ENCODE measurements at places on chromosomes 5 and 9. TPM values are rescaled to one million over a fixed set of nuclear protein-coding genes. Genes with fewer than 3 reads are reported as not detected.

PCDHGA8 gene
- not detected for total RNA-seq

GRCh38 chr5:176389135-176390123, 878 bp downstream of the HIGD2A start:
- DNase-seq: no peak

DNA sequence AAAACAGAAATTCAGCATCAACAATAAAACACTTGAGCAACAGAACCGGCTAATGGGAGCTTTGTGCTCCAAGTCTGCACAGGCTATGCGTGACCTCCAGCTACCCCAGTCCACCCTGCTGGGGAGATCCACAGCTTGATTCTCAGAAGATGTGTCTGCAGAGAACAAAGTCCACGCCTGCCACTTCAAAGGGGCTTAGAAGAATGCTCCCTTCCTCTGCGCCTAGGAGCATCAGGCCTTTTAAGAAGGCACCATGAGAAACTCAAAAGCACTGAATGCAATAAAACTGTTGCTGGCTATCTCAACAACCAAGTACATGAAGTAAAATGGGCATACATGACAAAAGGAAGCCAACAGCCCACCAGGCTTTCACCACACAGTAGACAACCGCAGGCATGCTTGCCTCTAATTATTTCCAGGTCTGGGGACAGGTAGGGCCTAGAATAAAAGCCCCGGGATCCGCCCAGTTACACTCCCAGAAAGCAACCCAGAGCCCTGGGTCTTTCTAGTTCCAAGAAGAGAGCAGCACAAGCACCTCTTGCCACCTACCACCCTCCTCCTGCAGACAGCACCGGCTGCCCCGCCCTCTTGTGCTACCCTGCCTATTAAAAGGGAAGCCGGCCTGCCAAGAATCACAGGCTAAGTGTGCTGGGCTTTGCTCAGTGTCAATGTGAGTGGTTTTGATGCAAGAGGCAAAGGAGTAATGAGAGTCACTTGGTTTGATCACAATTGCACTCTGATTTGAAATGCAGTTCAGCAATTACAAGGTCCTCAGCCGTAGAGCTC, 123.2 kb downstream of the SPOCK1 start:
- DNase-seq: no peak

DNA sequence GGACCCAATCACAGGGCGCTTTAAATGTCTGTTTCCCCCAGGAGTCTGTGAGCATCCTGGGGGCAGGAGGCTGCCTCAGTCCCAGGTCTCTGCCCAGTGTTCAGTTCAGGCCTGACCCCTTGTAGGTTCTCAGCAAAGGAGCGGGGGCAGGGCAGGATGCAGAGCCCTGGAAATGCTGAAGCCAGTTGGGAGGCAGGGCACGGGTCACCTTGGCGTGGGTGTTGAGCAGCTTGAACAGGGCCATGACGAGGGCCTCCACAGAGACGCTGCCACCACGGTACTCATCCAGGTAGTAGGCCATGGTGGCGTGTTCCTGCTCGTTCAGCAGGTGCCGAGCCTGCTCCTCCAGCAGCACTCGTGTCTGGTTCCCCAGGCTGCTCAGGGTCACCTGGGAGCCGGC, 36.3 kb upstream of the AKNA start:
- no peak for DNase-seq

LECT2 gene
- total RNA-seq: not detected

DNA sequence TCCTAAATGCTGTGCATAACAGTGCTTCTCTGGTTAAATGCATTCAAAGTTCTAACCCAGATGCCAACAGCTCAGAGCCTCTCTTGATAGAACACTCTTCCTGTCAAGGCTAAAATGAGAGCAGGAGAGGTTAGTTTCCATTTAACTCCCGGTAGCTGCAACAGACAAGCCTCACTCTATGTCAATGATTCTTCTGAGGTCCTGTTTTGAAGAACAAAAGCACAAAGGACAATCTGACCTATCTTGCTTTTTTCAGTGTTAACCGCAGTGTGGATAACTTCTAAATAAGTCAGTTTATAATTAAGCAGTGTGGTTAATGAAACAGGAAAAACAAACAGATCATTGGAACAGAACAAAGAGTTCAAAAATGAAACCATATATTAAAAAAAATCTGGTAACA, 80.7 kb downstream of the ANKRD55 start:
- no peak for DNase-seq

SAXO1 gene
- 0.07 TPM for total RNA-seq

- DNase-seq: no peak
Observed at GRCh38 chr5:34978681-34979080, 49.3 kb downstream of the DNAJC21 start.

DNA sequence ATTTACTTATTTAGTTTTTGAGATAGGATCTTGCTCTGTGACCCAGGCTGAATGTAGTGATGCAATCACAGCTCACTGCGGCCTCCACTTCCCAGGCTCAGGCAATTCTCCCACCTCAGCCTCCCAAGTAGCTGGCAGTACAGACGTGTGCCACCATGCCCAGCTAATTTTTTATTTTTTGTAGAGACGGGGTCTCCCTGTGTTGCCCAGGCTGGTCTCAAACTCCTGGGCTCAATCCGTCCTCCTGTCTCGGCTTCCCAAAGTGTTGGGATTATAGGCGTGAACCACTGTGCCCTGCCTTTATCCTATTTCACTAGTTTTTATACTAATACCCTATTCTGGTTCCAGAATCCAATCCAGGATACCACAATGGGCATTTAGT, 6.8 kb downstream of the RPS14 start:
- no peak for DNase-seq

GRM6 gene
- not detected for total RNA-seq

DNA sequence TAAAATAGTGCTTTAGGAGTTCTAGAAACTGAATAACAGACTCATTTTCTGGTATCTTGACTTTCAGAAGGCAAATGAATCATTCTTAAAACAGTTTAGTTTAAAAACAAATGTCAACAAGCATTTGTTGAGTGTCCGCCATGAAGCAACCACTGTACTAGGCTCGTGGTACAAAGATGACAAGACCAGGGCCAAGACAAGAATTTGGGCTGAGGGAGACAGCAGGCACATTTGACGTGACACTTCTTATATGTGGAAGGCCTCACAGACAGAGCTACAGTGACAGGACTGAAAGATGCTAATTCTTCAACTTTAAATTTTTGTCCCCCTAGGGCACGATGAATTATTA, 14.4 kb upstream of the ZNF131 start:
- peak; percentile 37 for DNase-seq

- DNase-seq: no peak
Observed at GRCh38 chr9:130227833-130228232, 37.7 kb upstream of the HMCN2 start.

SCGB3A2 gene
- total RNA-seq: not detected

TMEM174 gene
- not detected for total RNA-seq

DNA sequence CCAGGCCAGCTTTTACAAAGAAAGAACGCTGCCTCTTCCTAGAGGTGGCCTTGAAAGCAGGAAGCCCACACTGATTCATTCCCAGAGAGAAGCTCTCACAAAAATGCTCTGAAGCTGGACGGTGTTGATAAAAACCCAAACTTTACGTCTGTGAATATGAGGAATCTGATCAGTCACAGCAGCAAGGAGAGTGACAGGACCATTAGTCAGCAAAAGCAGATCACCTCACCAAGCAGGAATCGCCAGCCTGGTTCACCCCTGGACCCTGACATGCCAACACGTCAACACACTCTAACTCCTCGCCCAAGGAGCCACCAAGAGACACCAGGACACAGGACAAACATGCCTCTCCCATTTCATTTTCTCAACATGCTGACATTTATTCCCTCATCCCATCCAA, 70.6 kb upstream of the ZNF622 start:
- no peak for DNase-seq

GRCh38 chr9:123834889-123835562, 94.9 kb downstream of the DENND1A start:
- DNase-seq: no peak

DNA sequence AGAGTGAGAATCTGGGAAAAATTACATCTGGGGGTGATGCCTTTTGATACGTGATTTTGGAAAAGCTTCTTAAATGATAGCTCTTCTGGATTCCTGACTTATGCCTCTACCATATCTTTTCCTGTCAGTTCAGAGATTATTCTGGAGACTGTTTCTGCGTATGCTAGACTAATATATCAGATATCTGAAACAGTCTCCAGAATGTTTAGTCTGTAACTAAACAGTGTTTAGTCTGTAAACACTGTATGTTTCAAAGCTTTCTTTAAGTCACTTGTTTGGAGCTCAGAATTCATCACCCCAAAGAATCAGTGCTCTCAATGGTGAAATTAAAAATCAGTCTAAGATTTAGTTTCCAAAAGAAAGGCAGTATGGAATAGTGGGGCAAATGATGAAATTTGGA, 19.7 kb downstream of the C9orf85 start:
- no peak for DNase-seq

- no peak for DNase-seq
Observed at GRCh38 chr9:76932265-76932664, 26.4 kb upstream of the PRUNE2 start.

DNA sequence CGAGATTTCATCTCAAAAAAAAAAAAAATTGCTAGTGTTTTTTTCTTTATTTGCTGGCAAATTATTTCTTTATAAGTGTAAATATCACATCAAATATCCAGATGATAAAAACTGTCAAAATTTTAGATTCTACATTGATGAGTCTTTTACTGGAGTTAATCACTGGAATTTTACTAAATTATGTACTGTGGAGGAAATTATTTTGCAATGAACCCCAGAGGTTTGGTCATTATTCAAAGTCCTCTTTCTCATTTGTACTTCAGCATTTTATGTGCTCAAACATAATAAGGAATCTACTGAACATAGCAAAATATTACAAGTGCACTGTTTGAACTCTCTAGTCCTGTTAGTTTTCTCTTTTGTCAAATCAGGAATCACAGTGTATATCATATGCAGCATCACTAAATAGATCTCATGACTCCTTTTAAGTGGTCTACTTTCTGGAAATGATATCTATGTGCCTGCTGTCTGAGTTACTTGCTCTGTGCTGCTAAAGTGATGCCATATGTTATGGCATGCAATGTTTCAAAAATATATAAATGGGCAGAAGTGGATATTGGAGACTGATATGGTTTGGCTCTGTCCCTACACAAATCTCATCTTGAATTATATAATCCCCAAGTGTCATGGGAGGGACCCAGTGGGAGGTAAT, 18.0 kb downstream of the OTULINL start:
- no peak for DNase-seq

DNA sequence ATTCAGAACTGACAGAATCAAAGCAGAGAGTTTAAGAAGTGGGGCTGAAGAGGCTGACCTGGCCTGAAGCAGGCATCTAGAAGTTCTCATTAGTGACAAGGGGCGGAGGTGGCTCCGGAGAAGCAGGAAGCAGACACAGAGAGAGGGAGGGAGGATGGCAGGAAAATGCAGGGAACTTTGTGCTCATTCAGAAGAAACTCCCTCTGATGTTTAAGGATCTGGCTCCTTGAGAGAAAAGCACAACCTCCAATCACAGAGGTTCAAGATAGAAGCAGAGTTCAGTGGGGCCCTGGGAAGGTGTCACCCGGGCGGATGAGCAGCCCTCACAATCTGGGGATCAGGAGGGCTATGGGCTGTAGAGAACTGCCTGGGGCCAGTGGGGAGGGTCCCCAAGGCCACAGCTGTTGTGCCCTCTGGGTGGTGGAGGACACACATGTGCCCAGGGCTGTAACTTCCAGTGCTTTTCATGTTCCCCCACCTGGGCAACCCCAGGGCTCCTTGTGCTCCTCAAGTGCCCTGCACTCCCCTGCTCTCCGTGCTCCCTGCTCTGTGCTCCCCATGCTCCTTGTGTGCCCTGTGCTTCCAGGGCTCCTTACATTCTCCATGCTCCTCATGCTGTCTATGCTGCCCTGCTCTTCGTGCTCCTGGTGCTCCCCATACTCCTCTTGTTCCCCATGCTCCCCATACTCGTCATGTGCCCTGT, 51.4 kb downstream of the TRIP13 start:
- no peak for DNase-seq

DNA sequence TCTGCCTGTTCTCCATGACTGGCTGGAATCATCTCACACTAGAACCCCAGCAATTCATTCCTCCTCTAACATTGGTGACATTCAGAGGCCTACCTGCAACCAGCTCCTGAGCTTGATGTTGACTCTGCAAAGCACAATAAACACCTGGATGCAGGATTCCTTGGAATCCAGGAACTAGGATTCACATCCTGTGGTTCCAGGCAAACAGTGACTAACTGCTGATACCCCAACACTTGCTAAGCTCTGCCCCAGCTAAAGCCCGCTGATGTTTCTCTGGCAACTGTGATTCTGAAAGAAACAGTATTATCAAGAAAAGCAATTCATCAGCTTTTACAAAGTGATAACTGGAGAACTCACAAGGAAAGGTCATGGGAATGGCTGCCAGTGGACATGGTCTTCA, 29.2 kb downstream of the SUSD1 start:
- no peak for DNase-seq

- no peak for DNase-seq
Observed at GRCh38 chr9:90057361-90057760, 452.5 kb downstream of the GADD45G start.

DNA sequence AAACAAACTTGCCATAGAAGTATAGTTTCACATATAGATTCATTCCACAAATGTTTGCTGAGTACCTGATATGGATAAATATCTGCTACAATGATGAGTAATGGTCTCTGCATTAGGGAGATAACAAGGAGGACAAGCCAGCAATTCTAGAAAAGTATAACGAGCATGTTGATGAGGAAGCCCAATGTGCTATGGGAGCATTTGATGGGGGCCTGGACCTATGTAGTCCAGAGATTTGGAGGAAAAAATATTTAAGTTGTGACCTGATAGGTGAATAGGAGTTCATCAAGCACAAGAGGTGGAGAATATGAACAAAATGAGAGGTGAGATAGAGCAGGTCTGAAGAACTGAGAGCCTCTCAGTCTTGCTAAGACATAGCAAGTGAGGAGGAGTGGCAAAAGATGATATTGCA, 14.4 kb upstream of the TMEM245 start:
- no peak for DNase-seq

- no peak for DNase-seq
Observed at GRCh38 chr5:164097749-164098148, 592.3 kb downstream of the MAT2B start.

GRCh38 chr5:73789851-73790281, 163.9 kb downstream of the ARHGEF28 start:
- DNase-seq: no peak

Data from activated CD8-positive, alpha-beta T cell treated with anti-CD3 and anti-CD28 coated beads for 36 hours (primary cell).